Activated T-cell treated with anti-CD3 and anti-CD28 coated beads, Interleukin-2, amount 50 U/mL, for 72 hours (primary cell): ENCODE measurements at places on chromosomes 7 and 10. TPM values are rescaled to one million over a fixed set of nuclear protein-coding genes. Genes with fewer than 3 reads are reported as not detected.

NUTM2D gene
- total RNA-seq, result 1.6 TPM

DNA sequence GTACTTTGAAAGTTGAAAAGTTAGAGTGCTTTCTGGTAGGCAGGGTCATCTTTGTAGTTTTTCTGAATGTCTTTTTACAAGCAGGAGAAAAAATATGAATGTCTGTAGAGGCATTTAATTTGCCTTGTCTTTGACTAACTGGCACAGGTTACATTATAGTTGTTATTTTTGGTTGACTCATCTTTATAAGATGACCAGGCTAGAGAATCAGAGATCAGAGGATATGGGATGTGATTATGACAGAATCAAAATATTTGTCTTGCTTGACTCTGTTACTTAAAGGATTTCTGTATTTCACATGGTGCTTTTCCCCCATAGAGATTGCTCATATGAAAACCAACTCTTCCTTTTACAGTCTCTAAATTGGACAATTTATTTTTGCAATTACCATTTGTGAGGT, 2.4 kb downstream of the ZMYND11 start:
- no peak for DNase-seq

DNA sequence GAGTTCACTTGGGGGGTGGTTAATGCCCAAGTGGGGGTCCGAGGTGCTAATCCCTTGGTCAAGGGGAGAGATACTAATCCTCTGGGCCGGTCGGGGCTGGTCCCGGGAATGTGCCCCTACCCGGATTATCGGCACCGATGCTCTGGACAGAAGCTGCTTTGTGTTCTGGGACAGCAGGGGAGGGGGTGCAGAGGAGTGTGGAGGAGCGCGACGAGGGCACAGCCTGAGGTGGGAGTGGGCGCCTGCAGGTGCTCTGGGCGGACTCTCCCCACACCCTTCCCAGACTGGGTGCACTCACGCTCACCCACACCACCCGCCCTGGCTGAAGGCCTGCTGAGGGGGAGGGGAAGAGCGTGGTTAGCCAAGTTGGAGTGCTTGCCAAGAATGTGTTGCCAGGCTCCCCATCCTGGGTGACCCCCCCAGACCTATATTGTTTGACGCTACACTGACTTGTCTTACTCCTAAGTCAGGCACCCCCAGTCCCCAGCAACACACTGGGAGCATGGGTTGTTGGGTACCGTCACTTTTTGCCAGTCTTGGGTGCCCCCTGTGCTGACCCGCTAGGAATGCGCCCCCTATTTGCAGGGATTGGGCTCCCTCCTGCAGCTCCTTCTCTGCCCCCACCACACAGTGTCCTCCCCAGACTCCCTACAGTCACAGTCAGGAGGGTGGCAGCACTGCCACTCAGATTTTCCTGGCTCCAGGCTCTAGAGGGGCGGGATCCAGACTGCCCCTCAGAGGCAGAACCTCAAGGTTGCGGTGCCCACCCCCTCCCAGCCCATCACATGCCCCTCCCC, 1.2 kb downstream of the SLC4A2 start:
- DNase-seq, result no peak

PLXDC2 gene
- total RNA-seq, result 0.07 TPM

TBC1D12 gene
- total RNA-seq, result 1.9 TPM

GRCh38 chr7:2510909-2511768, 8.4 kb upstream of the LFNG start:
- peak; percentile 76 for DNase-seq

ASIC3 gene
- 14.4 TPM for total RNA-seq

DNA sequence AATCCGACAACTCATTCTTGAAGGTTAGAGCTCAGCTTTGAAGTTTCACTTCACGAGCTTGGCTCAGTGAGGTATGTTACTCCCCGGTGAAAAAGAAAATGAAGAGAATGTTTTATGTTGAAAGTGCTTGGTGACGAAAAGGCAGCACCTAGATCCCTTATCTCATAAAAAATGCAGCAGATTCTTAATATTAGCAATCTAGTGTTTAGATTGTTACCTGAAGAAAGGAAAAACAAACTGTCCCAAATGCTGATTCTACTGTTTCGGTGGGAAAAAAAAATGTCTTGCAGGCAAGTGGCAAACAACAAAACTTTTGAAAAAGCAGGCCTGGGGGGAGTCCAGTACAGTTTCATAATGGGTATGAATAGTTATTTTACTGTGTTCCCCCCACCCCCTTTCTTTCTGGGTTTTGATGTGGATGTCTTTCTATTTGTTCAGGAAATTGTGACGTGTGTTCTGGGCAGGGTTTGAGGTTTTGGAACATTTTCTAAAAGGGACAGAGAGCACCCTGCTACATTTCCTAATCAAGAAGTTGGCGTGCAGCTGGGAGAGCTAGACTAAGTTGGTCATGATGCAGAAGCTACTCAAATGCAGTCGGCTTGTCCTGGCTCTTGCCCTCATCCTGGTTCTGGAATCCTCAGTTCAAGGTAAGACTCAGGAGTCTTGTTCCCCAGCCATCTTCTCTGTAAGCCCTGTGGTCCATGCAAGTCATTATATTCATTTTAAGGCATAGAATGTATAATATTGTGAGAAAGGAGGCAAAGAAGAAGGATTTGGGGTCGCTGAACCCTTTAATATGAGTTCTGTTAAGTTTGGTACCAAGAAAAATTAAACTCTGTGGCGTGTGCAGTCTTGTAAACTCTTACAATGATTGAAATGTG, at the start of gene SRGN:
Gene SRGN (plus strand): TSS at position 514 of the 881 bp plus-strand sequence. CDS start 55 bp downstream, at position 569.
- DNase-seq, result peak; percentile 77

DNA sequence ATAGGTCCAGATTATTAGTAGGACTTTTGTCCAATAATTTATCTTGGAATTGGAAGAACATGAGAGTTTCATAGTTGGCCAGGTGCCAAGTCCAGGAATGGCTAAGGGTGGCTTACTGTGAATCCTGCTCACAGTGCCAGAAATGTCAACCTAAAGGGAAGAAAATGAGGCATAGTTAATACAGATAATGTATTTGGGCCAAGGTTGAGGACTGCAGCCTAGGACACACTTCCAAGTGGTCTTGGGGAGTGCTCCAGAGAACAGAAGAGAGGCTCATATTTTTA, 78.2 kb downstream of the MAPK8 start:
- DNase-seq, result no peak

DNA sequence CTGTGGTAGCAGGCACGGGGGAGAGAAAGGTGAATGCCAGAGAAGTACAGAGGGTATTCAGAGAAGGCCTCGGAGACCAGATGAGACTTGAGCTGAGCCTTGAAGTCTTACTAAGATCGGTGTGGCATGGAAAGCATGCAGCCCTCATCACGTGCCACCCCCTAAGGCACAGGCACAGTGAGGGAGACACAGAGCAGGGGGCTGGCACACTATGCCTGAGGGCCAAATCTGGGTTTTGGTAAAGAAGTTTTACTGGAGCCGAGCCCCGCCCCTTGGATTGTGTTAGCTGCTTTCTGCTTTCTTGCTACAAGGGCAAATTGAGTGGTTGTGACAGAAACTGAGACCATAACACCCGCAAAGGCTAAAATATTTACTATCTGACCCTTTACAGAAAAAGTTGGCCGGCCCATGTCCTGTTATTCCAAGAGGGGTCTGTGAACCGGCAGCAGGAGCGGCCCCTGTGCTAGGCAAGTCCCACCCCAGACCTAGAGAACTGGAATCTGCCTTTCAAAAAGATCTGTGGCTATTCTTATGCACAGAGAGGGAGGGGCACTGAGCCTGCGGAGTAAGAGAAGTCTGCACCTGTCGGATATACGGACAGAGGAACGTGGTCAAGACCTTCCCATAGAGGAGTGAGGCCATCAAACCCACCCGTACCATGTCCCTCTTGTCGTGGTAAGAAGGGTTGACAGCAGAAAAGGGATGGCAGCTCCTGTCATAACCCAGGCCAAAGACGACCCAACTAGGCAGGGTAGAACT, 109.3 kb upstream of the RHEB start:
- DNase-seq, result no peak

- DNase-seq, result no peak
Observed at GRCh38 chr10:113985297-113985844, 58.3 kb upstream of the ADRB1 start.

DNA sequence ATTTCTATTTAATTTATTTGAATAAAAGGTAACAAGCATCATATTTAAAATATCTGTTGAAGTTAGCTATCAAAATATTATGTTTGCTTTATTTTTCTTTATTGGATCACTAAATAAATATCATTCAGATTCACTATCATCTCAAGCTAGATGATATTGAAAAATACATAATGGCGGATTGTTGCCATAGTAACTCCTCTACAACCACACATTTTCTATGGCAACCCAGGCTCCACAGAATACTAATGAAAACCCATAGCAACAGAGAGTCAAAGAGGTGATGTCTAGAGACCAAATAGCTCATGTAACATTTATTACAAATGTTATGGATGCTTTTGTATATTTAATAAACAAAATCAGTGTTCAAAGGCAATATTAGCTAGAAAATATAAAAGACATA, 148.9 kb upstream of the CDK1 start:
- DNase-seq, result no peak

SKAP2 gene
- total RNA-seq, result 22.4 TPM

SCIN gene
- total RNA-seq, result 0.14 TPM

GRCh38 chr7:54180796-54181195, 361.4 kb upstream of the VSTM2A start:
- DNase-seq, result no peak

DNA sequence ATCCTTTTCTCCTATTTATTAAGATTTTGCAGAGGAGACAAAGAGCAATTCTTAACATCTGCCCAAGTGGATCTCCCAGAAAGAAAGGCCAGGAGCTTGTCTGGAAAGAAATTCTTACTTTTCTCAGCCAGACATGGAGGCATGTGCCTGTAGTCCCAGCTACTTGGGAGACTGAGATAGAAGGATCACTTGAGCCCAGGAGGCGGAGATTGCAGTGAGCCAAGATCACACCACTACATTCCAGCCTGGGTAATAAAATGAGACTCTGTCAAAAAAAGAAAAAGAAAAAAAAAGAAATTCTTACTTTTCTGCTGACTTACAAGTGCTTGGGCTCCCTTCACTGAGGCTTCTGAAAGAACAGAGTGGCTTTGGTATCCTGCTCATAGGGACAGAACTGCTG, 2.4 kb upstream of the CYP3A43 start:
- no peak for DNase-seq

FAM170B gene
- total RNA-seq, result not detected

ZPBP gene
- not detected for total RNA-seq

DNA sequence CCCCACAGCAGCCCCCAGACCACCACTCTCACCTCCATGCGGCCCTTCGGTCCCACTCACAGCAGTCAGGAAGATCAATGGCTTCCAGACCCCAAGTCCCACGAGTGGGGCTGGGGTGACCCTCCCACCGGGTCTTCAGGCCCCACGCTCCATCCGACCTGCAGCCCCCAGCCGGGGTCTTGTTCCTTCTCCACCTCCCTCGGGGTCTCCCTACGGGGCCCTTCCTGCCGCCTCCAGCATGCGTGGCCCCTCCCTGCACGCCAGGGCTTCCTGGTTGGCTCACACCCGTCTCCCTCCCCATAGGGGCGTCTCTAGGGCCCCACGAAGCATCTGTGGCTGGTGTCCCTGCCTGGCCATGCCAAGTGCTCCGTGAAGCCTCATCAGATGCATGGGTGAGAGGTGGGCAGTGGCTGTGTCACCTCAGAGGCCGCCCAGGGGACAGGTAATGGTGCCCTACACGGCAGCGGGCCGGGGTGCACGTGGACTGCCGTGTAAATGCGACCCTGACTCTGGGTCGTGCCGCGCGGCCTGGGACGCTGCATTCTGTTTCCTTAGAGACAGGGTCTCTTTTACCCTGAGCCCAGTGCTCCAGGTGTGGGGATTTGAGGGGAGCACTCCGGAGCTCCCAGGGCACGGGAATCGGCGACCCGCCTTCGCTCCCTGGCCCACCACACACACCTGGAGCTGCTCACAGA, 19.9 kb downstream of the ADAP1 start:
- no peak for DNase-seq

ZNF365 gene
- total RNA-seq, result 0.12 TPM

SLC13A4 gene
- total RNA-seq, result not detected

SLC37A3 gene
- 54.0 TPM for total RNA-seq

COBL gene
- not detected for total RNA-seq

GRCh38 chr7:43479042-43479441, 103.9 kb upstream of the STK17A start:
- no peak for DNase-seq

CH25H gene
- 0.56 TPM for total RNA-seq

KIF11 gene
- total RNA-seq, result 51.4 TPM

CALN1 gene
- total RNA-seq, result 0.86 TPM

DNA sequence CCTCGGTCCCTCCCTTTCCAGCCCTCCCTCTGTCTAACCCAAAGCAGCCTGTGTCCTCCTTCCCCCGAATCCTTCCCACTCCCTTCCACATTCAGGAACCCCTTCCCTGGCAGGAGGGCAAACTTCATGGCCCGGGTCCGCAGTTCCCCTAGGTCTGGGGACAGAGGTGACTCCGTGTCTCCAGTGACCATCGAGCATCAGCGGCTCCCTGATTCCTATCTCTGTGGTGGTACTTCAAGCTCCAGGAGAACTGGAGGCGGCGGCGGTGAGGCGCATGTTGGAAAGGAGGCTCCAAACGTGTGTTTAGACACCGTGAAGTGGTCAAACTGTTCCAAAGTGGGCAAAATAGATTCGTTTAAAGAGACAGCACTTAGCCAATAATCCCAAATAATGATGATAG, 148.1 kb downstream of the PAXIP1 start:
- no peak for DNase-seq

HPSE2 gene
- total RNA-seq, result not detected

- no peak for DNase-seq
Observed at GRCh38 chr7:133529861-133530260, 277.0 kb downstream of the EXOC4 start.

GRCh38 chr7:128274884-128275603, 34.0 kb downstream of the LEP start:
- no peak for DNase-seq

BLNK gene
- total RNA-seq, result not detected

DNA sequence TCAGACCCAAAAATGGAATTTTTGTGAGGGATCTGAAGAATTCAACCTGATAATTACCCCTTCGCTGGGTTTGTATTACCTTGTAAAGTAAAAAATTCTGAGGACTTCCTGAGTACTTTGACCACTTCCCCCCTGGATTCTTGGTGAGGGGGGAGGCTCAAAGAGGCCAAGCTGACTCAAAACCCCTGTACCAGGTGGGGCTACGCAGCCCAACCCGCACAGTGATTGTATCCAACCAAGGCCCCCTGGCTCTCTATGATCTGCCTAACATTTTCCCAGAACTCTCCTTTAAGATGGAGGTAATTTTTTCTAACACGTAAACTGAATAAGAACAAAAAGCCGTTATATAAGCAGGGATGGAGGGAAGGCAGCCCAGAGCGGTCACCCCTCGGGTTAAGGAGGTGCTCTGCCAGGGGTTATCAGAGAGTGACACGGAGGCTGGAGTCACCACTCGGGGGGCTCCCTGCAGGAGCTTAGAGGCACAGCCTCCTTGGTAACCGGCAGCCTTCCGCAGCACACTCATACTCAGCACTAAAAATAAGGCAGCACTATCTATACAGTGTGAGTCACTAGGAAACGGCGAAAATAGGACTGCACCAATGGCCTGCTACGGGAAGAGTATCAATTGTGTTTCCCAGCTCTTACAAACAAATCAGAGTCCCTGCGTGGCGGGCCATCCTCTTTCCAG, 255.4 kb downstream of the ELMO1 start:
- DNase-seq, result no peak

GRCh38 chr7:99121496-99122021, 22.3 kb downstream of the SMURF1 start:
- no peak for DNase-seq

GRCh38 chr7:100219271-100219737, 445 bp upstream of the PVRIG start:
- peak; percentile 40 for DNase-seq
